Stimulated activated naive CD8-positive, alpha-beta T cell treated with anti-CD3 and anti-CD28 coated beads, Interleukin-15, Interleukin-2, amounts not matched to agents 100 U/mL and 50 U/mL, for 24 hours (primary cell): ENCODE measurements at places on chromosomes 4 and X.

DNA sequence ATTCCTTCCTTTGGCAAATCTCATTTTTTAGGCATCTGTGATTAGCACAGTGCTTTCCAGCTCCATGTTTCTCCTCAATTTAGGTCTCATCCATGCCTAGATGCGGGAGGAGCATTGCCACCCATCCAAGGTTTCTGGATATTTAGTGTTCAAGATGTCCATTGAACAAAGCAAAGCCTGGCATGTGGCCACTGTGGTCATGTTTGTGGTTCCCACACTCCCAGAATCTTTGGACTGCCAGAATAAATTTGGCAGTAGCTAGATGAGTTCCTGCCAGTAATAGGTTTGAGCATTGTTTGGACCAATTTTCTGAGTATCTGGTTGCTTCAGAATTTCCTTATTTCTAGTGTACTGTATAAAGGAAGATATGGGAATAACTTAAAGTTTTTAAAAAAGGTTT lies 1124.1 kb downstream of the ADGRL3 start:
- no peak for DNase-seq

GRCh38 chr4:48739560-48740019 lies 40.5 kb downstream of the FRYL start:
- DNase-seq, result no peak

- DNase-seq, result no peak
Measured at GRCh38 chrX:45360571-45360970, 159.9 kb upstream of the DIPK2B start.

GRCh38 chrX:139086246-139086645 lies 374.7 kb upstream of the FGF13 start:
- no peak for DNase-seq

DNA sequence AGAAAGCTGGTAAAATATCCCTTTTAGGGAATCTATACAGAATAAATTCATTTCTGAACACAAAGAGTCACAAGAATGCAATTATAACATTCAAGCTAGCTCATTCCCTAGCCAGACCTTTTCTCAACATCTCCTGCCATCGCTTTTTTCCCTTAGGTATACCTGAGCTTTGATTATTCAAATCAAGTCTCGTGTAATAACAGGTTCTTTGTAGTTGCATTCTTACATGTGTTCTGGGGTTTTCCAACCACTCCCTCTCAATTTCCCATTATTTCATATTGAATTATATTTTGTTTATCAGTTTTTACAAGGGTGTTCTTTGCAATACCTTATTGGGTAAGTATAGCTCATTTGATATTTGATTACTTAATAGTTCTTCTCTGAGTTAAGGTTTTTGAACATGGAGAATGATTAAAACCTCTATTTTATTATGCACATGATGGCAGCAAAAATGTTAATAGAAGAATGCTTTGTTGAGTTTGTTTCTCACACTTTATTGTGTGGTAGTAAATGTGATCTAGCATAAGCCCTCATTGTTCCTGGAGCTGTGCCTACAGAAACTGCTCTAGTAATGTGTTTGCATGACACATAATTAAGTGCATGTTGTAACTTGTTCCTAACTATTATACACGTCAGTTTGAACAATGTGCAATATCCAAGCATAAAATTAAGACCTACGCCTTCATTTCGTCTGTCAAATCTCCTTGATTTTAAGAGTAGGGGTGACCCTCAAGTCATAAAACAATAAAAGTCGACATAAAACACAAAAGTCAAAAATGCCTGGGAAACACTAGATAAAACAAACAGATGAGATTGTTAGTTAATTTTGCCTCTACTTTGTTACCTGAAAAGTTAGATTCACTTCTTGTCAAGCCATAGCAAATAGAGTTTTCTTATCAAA lies 124.0 kb upstream of the POF1B start:
- no peak for DNase-seq

DNA sequence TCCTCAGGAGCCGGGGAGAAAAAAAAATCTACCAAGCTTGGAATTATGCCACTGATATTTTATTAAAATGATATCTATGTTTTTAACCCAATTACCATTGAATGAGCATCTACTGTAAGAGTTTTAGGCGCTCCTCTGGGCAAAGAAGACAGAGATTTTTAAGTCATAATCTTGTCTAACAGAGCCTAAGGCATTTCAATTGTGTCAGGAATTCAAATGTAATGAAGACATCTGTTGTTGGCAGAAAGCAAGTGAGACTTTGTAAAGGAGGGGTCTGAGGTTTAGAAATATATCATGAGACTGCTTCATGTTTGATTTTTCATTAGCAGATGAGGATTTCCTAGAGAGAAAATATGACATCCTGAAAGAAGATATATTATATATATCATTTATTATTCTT lies 1158.1 kb downstream of the FSTL5 start:
- no peak for DNase-seq
